ENCODE measurements at places on chromosomes 13 and 19.

GRCh38 chr13:47835470-47836228 lies 165.4 kb downstream of the SUCLA2 start:
- DNase-seq, result no peak

DNA sequence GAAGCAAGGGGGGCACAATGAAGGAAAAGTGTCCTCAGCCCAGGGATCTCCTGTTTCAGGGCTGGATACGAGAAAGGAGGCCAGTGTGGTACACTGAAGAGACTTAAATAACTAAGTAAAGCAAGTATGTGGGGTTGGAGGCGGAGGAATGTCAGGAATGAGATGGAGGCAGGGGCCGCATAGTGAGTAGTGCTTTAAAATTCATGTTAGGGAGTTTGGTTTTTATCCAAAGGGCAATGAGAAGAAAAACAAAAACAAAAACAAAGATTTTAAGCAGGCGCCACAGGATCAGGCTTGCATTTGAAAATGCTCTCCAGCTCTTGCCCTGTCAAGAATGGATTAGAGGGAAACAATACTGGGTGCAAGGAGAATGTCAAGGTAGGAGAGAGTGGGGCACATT lies 273.4 kb downstream of the DCLK1 start:
- DNase-seq, result no peak

DNA sequence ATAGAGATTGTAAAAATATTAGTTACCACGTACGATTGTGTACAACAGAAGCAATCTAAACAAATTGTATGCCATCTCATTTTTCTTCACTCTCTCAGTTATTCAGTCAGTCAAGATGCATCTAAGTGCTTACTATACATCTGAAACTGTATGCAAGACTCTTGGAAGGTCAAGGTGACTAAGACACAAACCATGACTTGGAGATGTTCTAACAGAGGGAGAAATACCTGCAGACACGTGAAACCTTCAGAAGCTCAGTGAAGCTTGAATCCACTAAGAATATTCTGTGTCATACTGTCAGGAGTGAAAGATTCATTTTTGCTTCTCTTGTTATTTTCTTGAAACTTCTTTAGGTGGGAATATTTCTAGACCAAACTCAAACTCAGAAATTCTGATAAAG lies 365.4 kb downstream of the ITGBL1 start:
- DNase-seq, result no peak

- no peak for DNase-seq
Measured at GRCh38 chr13:77230560-77230959, 96.3 kb downstream of the MYCBP2 start.
